Effector memory CD4-positive, alpha-beta T cell (primary cell): ENCODE measurements at places on chromosomes 5 and 9.

DNA sequence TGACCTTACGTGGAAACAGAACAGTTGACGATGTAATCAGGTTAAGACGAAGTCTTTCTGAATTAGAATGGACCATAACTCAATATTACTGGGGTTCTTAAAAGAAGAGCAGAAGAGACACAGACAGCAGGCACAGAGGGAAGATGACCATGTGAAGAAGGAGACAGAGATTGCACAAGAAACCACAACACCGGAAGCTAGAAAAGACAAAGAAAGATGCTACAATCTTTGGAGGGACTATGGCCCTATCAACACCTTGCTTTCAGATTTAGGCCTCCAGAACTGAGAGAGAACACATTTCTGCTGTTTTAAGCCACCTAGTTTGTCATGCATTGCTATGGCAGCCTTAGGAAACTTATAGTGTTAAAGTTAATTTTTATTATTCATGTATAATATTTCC is 27.1 kb downstream of the CDH9 start:
- DNase-seq: no peak

DNA sequence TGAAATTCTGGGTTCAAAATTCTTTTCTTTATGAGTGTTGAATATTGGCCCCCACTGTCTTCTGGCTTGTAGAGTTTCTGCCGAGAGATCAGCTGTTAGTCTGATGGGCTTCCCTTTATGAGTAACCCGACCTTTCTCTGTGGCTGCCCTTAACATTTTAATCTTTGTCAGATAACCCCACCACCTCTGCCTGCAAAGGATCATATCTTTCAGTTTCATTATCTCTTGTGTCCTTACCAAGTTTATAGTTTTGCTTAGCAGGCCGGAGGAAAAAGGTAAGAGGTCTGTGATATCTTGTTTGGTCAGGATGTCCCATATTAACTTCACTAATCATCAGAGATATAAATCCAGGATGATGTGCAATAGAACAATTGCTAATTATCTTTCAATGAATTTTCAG is 970.2 kb upstream of the TYRP1 start:
- no peak for DNase-seq

DNA sequence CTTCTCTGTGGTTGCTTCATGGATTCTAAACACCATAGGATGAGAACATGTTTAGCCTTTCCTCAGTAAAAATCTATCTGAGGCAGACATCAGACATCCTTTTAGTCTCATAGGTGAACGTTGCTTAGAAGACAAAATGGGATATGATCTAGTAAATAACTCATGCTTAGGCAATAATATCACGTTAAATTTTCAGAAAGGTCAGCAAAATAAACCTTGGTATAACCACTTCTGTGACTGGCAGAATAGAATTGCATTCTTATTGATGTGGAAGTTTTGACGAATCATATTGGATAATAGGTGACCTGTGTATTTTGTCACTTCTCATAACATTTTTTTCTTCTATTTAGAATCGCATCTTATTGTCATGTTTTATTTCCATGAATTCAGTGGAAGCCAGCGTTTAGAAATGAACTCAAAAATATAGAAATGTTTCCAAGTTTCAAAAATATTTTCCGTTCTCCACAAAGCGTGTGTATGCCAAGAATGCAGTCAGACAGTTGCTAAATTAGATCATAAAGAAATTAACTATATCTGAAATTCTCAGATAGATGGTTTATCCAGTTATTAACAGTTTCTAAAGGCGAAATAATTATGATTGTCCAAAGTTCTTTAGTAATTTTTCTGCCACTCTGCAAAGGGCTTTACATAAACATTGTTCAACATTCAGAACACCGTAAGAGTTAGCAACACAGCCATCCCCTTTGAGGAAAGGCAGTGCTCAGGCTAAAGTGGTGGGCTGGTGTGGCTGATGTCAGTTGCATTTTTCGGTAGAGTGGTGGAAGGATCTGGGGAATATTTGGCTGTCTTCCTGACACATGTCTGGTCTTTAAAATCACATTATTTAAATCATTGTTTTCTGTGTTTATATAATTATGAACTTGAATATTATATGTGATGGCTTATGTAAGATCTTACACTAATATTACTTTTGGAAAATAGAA is 827.2 kb downstream of the MTRR start:
- no peak for DNase-seq

GRCh38 chr9:2545881-2546490 is 75.6 kb upstream of the VLDLR start:
- DNase-seq: no peak

DNA sequence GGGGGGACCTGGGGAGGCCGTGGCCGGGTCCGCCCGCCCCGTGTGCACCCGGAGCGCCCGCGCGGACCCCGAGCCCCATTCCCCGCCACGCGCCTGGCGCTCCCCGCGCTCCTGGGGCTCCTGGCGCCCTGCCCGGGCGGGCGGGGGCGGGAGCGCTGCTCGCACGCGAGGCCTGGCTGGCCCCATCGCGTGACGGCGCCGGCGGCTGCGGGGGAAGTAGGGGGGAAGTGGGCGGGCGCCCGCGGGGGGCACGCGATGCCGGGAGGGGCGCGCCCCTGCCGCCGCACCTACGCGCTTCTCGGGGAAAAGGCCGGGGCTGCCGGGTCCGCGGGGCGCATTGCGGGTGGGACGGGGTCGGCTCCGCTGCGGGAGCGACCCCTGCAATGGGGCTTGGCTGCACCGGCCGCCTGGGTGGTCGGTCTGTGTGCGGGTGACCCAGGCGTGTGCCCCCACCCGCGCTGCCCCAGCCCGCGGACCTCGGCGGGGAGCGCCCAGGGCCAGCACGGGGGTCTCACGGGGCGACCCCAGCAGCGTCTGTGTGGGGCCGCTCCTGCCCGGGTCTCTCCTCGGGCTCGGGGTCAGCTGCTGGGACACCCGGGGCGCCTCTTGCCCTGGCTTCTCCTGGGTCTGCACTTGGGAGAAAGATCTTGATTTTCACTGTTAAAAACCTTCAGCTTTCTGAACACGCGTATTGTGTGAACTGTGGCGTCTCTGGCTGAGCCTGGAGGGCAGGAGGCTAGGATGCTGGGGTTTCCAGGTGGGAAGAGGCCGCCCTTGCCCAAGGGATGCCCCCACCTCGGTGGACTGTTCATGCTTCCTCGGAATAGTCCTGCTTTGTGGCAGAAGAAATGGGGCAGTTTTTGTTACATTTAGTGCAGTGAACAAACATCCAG is 52.4 kb downstream of the AHRR start:
- DNase-seq: no peak

GRCh38 chr9:125785248-125785751 is 38.1 kb downstream of the PBX3 start:
- no peak for DNase-seq

DNA sequence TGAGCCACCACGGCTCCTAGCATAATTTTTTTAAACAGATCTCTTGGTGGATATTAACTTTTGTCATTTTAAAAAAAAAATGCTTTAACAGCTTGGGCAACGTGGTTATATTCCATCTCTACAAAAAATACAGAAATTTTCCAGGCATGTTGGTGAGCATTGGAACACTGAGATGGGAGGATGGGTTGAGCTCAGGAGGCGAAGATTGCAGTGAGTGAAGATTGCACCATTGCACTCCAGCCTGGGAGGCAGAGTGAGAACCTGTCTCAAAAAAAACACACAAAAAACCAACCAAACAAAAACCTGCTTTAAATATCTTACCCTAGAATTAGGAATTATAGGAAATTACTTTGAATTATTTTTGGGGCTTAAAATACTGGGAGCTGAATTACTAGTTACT is 55.2 kb downstream of the NSD1 start:
- DNase-seq: no peak

GRCh38 chr9:92333282-92333634 is 7.5 kb downstream of the CENPP start:
- no peak for DNase-seq

DNA sequence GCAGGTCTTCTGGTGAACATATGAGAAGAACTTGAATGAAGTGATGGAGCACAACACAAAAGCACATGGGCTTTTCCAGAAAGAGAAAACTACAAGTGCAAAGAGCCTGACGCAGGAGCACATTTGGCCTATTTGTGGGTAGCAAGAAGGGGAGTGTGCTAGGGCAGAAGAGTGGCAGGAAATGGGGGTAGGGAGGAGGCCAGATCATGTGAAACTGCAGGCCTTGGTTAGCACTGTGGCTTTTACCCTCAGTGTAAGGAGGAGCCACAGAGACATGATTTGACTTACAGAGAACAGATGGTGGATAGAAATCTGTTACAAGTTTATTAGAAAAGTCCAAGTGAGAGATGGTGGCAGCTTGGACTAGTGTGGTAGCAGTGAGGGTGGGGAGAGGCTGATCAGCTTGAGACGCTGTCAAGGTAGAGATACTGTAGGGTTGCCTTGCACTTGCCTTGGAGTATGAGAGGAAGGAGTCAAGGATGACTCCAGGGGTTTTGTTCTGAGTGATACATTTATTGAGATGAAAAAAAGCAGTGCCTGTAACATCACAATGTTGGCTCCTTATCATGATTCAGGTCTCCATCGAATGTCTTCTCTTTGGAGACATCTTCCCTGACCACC is 126.7 kb downstream of the PPP2R2B start:
- DNase-seq: peak; percentile 42

- no peak for DNase-seq
Measured at GRCh38 chr9:126299706-126300276, 26.8 kb upstream of the MVB12B start.

- DNase-seq: no peak
Measured at GRCh38 chr5:68460147-68460798, 244.7 kb downstream of the PIK3R1 start.

DNA sequence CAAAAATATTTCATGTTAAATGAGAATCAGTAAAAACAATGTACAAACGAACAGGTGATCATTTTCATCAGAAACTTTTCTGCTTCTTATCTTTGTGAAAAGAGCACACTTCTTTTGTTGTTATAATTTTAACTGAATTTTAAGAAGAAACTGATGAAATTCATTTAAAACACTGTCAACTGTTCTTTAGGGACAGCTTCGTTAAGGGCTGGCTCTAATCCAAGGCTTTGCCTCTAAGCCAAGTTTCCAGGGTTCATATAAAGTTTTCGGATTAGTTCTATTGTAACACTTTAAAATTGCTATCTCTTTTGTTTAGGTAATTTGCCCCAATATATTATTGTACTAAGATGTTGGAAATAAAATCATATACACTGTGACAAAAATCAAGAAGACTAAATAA is 559.2 kb downstream of the TUSC1 start:
- DNase-seq: no peak

DNA sequence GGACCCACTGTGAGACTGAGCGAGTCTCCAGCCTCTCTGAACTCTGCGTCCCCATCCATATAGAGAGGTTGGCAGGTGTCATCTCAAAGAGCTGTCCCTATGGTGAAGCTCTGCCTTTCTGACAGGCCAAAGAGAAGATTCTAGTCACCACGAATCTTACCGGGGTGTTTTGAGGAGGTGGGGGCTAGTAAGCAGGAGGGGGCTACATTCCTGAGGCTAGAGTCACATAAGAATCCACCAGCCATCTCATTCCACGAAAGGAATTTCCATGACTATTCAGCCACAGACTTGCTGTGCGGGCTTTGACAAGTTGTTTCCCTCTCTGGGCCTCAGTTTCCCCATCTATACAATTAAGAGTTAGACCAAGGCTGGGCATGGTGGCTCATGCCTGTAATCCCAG is 16.3 kb downstream of the PDGFRB start:
- DNase-seq: no peak

DNA sequence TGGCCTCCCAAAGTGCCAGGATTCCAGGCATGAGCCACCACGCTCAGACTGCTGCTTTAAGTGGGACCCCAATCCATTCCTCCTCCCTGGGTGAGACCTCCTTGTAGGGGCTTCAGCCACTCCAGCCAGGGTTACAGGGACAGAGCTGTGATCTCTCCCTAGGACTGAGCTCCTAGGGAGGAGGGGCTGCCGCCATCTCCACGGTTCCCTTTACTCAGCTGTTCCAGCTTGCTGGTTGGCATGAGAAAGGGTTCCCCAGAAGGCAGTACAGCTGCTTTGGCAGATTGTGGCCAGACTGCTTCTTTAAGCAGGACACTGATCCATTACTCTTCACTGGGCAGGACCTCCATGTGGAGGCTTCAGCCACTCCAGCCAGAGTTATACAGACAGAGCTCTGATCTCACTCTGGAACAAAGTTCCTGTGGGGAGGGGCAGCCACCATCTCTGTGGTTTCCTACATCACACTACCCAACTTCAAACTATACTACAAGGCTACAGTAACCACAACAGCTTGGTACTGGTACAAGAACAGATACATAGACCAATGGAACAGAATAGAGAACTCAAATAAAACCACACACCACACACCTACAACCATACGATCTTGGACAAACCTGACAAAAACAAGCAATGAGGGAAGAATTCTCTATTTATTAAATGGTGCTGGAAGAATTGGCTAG is 7.2 kb downstream of the INSL6 start:
- DNase-seq: no peak

GRCh38 chr5:148416921-148417320 is 33.2 kb downstream of the FBXO38 start:
- DNase-seq: no peak

GRCh38 chr5:117888688-117889087 is 1099.7 kb downstream of the DTWD2 start:
- no peak for DNase-seq

- peak; percentile 55 for DNase-seq
Measured at GRCh38 chr5:176619203-176619568, 9.2 kb upstream of the GPRIN1 start.

DNA sequence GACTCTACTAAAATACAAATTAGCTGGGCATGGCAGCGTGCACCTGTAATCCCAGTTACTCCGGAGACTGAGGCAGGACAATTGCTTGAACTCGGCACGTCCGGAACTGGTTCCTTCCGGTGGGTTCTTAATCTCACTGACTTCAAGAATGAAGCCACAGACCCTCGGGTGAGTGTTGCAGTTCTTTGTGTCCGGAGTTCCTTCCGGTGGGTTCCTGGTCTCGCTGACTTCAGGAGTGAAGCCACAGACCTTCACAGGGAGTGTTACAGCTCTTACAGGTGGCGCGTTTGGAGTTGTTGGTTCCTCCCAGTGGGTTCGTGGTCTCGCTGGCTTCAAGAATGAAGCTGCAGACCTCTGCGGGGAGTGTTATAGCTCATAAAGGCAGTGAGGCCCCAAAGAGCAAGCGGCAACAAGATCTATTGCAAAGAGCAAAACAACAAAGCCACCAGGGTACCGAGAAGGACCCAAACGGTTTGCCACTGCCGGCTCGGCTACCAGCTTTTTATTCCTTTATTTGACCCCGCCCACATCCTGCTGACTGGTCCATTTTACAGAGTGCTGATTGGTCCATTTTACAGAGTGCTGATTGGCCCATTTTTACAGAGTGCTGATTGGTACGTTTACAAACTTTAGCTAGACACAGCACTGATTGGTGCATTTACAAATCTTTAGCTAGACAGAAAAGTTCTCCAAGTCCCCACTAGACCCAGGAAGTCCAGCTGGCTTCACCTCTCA is 28.6 kb upstream of the SLC6A19 start:
- DNase-seq: no peak

DNA sequence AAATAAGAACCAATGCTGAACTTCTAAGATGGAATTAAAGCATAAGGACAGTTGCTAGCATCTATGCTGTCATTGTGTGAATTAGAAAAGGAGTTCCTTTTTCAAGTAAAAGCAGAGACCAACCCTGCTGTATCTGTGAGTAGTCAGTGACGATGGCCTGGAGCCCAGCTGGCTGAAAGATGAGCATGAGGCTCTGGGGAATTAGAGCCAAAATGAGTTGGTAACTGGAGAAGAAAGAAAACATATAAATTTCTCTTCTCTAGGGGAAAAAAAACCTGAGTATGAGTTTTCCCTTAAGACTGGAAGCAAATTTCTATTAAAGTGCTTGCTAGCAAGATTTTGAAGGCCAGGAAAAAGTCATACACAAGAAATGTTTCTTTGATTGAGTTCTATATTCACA is 1.6 kb upstream of the SPZ1 start:
- DNase-seq: no peak
